ENCODE measurements at places on chromosomes 3 and 15.

DNA sequence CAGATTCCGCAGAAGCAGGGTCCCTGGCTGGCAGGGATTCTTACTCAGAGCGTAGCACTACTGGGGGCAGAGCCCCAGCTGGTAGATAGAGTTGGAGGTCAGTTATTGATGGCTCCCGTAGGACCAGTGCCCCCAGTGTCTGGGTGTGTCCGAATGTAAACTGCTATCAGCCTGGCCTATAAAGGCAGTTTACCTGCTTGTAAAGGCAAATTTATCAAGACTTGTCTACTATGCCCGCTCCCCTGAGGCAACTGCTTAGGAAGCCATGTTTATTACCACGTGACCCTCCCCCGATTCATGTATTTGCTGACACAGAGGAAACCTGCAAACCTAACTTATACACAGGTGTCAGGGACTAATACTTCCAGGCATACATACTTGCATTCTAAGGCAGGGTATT lies 607 bp upstream of the PPP1R14D start:
- no peak for DNase-seq

DNA sequence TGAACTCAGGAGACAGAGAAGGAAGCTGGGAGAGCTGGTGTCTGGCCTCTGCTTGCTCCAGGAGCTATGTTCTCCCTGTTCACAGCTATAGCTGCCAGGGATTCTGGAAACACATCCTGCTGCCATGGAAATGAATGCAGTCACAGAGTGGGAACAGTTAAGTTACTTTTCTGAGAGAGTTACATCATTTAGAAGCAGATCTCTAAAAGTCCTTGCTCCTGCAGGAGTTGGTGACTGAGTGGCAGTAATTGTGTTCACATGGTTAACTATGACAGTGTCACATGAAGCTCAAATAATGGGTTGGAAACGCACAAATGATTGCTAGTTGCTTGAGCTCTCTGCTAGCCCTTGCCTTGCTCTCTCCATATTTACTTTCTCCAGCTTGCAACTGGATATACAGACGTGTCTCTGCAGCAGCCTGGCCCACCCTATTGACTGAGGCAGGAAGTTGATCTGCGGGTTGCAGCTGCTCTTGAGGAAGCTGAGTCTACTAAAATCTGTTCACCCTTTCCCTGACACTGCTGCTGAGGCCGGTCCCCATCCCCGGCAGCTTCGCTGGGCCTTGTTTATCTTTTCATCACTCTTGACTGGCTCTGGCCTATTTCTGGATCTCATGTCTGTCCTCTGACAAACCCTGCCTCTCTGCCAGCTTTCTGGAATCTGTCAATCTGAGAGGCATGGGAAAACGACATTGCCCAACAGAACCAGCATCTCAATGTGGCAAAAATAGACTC lies 16.7 kb upstream of the ISLR start:
- DNase-seq, result no peak

- peak; percentile 99 for DNase-seq
These were observed at the start of the genes CHCHD4 and TMEM43 for GRCh38 chr3:14124615-14125192. CHCHD4 (minus strand) TSS chr3:14124870; CDS start chr3:14124676, 194 bp downstream. TMEM43 (plus strand) TSS chr3:14125052; CDS start chr3:14125194, 142 bp downstream.

DNA sequence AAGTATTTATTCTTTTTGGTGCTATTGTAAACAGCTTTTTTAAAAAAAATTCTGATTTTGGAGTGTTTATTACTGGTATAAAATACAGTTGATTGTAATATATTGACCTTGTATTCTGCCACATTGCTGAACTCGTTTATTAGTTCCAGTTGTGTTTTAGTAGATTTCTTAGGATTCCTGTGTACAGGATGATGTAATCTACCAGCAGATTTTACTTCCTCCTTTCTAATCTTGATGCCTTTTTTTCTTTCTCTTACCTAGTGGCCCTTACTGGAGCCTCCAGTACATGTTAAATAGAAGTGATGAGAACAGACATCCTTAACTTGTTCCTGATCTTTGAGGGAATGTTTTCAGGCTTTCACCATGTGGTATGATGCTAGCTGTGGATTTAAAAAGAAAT lies 70.4 kb upstream of the KY start:
- DNase-seq, result no peak

DNA sequence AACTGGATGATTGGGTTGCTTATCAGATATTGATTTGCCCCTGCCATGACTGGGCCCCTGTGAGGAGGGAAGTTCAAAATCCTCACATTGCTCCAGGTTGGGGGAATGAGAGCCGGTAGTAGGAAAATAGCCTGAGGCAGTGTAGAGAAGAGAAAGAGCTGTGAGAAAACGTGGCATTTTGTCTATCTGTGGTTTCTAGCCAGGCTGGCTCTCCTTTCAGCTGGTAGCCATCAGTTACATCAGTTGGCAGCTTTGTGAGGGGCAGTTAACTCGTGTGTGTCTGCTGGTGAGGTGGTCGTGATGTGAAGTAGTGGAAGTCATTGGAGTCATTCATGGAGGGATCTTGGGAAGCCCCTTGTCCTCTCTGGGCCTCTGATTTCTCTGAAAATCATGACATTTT lies 5.2 kb downstream of the ESYT3 start:
- DNase-seq, result no peak

GRCh38 chr3:35931867-35932266 lies 292.5 kb downstream of the ARPP21 start:
- DNase-seq, result no peak

DNA sequence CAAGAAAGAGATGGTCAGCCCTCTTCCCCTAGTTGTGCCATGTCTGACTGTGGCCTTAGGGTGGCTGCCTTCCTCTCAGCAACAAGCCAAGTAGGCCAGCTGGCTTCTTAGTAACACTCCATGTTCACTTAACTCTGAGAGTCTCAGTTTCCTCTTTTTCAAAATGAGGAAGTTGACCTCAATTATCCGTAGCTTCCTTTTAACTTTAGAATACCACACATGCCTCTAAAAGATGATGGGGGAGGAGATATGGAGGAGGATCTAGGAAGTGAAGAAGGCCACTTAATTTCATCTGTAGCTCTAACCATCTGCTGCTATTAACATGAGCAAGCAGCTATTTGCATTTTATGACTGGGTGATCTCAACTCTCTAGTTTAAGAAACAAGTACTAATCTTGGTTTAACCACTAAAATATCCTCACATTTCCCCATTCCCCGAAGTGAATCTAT lies 32.9 kb downstream of the CD200R1L start:
- DNase-seq, result peak; percentile 64

DNA sequence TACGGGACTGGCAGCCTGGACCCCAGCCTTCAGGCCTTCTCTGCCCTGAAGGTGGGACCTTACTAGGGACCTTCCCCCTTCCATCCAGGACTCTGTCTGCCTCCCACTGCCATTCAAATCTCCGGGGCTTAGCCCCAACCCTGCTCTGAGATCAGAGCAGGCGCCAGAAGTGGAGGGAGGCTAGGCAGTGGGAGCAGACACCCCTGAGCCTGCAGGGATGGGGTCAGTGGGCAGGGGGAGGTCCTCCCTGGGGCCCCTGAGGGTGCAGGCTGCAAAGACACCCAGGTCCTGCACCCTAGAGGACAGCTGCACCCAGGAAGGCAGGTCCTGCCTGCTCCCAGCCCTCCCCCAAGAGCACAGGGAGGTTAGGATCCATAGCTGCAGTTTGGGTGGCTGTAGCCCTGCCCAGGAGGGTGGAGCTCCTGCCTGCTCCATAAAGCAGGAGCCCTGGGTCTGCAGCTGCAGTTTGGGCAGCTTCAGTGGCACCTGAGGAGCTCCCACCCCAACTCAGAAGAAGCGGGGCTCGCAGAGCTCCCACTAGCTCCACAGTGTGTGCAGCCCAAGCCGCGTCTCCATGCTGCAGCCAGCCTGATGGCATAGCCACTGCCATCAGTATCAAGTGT lies 8.1 kb upstream of the POC1A start:
- DNase-seq, result no peak

GRCh38 chr3:86175051-86175536 lies 815.9 kb downstream of the VGLL3 start:
- no peak for DNase-seq
